ENCODE measurements at places on chromosomes 2 and 18.

DNA sequence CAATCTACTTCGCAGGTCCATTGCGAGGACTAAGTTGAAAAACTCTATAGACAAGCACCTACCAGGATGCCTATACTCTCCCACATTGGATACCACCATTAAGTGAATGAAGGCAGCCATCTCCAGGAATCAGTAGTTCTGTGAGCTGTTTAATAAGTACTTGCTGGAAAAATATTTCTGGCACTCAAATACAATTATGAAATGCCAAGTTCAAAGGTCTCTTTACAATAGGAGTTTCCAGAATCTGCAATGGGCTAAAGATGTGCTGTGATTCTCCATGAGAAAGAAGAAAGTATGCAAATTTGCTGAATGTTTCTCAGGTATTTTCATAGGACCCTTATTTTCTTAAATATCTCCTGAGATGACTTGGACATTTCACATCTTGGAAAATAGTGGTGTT is 103.0 kb downstream of the AP1S3 start:
- no peak for DNase-seq

DNA sequence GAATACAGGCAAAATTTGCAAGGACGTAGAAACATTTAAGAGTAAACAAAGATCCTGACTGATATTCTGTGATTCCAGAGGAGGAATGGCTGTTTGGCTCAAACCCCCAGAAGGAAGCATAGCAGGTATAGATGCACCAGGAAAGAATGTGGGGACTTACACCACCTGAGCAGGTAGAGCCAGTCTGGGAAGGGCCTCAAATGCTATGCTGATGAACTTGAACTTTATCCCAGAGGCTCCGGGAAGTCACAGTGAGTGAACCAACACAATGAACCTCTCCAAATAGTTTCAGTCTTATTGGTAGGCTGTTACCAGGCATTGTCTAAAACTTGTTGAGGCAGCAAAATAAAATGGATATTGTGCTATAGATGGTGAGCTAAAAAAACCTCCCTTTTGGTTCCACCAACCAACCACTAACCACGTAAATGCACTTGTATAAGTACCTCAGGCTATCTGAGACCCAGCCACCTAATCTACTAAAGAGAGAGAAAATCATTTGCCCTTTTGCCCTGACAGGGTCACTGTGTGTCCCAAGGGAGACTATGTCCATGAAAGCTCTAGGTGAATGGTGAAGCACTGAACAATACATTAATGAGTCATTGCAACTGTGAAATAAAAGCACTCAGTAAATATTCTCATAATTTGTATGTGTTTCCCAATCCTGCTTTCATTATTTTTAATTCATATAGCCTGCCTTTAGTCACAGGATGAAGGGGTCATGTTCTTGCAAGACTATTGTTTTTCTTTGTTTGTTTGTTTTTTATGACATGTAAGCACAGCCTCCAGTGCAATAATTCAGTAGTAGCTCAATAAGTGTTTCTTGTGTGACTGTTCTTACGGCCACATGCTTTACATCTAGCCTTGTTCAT is 911.6 kb downstream of the EPHA4 start:
- no peak for DNase-seq

GRCh38 chr18:21763846-21764646 is 23.5 kb downstream of the MIB1 start:
- no peak for DNase-seq

DNA sequence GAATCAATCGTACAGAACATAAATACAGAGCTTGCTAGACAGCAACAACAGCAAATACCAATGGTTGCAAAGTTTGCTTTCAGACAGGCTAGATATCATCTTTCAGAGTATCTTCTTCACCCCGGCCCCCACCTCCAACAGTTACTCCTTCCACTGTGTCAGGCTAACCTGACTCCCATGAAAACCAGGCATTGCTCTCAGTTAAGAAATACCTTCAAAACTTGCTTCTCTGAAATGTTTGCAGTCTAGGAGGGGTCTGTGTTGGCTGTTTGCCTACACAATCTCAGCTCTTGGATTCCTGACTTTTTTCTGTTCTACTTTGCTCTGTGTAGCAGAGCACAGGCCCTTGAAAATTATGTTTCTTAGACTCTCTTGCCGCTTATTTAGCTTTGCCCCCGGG is 599.5 kb upstream of the SYT4 start:
- no peak for DNase-seq

GRCh38 chr2:20430035-20430434 is 16.8 kb upstream of the RHOB start:
- no peak for DNase-seq

DNA sequence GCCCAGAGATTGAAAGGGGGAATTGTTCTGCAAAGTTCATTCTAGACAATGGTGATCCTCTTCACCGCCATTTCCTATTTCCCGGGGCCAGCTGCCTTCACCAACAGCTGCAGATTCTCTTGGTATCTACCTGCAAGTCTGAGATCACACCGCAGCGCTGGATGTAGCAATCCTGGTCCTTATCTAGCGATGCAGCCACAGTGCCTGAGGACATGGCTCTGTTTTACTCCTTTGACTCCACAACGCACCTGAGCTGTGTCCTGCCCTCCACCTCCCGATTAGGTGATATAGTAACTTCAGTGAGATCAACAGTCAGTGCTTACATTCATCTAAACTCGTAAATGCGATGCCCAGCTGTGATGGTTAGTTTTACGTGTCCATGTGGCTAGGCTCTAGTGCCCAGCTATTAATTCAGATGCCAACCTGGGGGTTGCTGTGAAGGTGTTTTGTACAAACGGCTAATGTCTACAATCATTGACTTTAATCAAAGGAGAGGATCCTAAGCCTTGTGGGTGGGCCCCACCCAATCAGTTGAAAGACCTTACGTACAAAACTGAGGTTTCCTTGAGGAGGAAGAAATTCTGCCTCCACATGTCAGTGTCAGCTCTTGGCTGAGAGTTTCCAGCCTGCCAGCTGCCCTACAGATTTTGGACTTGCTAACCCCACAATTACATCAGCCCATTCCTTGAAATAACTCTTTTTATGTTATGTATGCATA is 189.8 kb downstream of the SH3BP4 start:
- DNase-seq, result no peak

GRCh38 chr2:186309901-186310300 is 176.2 kb upstream of the ZC3H15 start:
- DNase-seq, result no peak

DNA sequence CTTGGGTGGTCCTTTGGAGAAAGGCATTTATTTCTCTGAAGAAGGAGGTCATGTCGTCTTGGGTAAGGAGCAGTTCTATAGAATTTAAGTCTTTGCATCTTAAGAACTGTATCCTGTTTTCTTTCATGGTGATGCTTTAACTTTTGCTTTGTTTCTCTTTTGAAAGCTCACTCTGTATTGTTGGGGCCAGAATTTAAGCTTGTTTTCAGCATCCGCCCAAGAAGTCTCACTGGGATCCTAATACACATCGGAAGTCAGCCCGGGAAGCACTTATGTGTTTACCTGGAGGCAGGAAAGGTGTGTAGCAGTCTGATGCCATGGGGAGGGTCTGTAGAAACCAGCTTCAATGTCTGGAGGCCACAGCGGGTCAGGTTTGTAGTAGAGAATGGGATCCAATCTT is 64.7 kb upstream of the TTC39C start:
- DNase-seq, result no peak

GRCh38 chr18:5237083-5237722 is 40.1 kb upstream of the AKAIN1 start:
- peak; percentile 0 for DNase-seq

- DNase-seq, result no peak
Observed at GRCh38 chr18:49520661-49521145, 33.7 kb upstream of the C18orf32 start.

- DNase-seq, result no peak
Observed at GRCh38 chr2:8395718-8396117, 286.1 kb upstream of the ID2 start.

- DNase-seq, result no peak
Observed at GRCh38 chr2:68134120-68134519, 23.6 kb upstream of the PNO1 start.

DNA sequence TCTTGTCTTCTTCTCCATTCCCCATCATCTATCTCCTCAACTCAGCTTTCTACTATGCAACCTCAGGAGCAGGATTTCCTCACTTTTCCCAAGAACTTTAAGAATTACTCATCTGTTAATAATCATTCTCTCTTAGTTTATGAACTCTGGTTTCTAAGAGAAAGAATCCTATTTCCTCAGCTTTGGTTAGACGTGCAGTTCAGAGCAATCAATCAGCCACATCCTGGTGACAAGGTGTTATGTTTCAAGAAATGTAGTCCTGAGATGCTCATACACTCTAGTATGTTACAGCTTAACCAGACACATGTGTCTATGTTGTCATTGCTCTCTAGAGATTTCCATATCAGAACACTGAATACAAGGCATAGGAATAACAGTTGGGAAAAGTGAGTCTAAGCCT is 277.9 kb downstream of the MBD2 start:
- DNase-seq, result no peak

DNA sequence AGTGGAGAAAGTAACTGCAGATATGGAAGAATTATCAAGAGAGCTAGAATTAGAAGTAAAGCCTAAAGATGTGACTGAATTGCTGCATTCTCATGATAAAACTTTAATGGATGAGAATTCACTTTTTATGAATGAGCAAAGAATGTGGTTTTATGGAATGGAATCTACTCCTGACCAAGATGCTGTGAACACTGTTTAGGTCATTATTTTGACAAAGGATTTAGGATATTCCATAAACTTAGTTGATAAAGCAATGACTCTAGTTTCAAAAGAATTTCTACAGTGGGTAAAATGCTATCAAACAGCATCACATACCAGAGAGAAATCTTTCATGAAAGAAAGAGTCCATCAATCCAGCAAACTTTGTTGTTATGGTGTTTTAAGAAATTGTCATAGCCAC is 1317.7 kb upstream of the ACVR2A start:
- DNase-seq, result no peak

DNA sequence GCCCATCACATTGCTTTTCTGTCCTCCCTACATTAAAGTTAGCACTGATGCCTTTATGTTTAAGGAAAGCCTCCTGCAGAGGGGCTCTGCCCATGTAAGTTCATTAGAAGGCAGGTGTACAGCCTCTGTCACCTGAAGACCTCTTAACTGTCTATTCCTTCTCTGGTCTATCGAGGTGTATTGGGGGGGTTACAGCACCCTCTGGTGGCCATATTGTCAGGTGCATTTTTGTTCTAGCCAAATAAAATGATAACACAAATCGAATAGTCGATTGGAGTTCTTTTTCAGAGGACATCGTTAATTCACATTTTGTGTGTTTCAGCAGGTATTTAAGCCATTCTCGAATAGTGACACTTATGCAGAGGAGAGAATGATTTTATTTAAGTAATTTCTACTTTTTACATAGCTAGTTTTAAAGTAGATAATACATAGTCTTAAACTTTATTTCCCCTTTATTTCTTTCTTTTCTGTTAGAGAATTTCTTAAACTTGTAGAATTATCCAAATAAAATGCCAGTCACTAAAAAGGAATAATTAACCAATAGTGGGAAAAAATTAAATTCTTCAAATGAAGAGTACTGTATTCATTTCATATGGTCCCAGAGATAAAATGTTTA is 136.8 kb downstream of the NEDD4L start:
- DNase-seq, result peak; percentile 38

DNA sequence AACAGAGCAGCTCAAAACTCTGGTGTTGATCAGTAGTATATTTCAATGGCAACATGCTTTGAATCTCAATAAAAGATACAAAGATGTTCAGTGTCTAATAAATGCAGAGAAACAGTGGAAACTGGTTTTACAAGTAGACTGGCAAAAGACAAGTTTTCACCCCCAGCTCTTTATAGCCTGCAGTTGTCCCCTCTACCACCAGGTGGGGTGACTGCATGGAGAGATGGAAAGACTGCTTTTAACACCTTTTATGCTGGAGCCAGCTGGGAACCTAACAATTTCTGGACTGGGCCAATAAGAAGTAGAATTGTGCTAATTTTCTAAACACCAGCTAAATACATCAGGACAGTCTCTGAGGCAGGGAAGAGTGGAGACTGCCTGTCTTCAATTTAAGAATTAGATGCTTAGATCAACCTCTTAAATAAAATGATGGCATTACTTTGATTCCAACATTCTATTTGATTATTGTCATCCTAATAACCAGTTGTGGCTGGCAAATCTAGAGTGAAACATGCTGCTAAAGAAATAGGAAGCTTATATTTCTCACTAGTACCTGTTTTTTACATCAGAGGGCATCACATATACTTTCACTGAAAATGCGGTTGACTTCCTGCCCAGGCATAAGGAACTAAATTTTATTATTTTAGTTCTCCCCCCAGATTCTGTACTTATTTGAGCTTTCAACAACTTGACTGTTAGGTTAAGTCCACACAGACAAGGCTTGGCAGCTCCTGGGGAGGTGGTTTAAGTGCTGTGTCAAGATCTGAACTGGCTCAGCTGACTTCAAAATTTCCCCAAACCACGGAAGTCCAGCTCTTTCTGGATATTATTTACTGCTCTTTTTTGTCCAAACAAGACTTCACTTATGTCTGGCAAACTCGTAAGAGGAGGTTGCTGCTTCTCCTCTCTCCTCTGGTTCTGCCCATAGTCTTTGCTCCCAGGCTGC is 140.5 kb downstream of the TPGS2 start:
- peak; percentile 51 for DNase-seq

DNA sequence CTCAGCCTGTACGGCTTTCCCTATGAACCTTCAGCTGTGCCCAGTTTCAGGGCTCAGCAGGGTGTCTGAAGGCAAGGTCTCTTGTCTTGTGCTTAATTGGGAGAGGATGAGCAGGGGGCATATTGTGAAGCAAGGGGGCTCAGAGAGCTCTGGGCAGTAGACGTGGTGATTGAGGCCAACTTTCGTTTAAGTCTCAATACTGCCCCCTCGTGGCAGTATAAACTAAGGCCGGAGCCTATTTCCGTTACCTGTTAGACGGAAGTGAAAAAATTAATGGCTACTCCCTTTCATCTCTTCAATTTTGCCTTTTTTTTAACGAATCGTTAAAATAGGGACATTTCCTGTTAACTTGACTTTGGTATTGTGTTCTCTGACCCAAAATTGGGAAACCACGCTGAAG is 193.4 kb downstream of the TDRD15 start:
- peak; percentile 64 for DNase-seq

- no peak for DNase-seq
Observed at GRCh38 chr2:139403948-139404347, 623.8 kb upstream of the NXPH2 start.

DNA sequence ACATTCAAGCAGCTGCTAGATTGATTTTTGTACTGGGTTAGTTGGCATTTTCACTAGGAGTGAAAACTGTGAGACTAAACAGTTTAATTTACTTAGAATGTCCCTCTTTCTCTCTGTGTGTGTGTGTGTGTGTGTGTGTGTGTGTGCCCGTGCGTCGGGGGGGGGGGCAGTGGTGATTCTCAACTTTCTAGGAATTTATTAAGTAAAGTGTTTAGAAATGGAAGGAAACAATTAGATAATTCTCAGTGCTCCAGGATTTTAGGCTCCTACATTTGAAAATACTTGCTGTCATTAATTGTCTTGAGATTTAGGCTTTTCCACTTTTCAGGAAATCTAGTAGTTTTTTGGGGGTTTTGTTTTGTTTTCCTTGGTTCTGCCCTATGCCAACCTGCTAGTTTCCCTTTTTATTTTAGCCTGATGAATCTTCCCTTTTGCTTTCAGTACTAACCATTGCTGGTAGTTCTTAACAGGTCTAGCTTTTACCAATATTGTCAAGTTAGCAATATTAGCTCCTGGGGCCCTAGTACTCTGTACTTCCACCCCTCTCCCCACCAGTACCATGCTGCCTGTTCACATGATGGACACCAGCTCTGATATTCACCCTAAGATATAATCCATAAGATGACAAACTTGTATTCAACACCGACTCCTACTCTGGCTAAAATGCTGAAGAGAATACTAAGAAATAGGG is 4.9 kb downstream of the EPAS1 start:
- no peak for DNase-seq

GRCh38 chr18:3059272-3059671 is 46.3 kb upstream of the LPIN2 start:
- no peak for DNase-seq

Measured in NB4 (cell line).